NCI-H1417 treated with DMSO at 0.1 percent for 48 hours (cell line): ENCODE measurements at places on chromosomes 3 and 15.

- DNase-seq, result no peak
Measured at GRCh38 chr3:119221779-119222320, 18.8 kb downstream of the B4GALT4 start.

GRCh38 chr15:59691194-59691805, 2.2 kb upstream of the BNIP2 start:
- no peak for DNase-seq

DNA sequence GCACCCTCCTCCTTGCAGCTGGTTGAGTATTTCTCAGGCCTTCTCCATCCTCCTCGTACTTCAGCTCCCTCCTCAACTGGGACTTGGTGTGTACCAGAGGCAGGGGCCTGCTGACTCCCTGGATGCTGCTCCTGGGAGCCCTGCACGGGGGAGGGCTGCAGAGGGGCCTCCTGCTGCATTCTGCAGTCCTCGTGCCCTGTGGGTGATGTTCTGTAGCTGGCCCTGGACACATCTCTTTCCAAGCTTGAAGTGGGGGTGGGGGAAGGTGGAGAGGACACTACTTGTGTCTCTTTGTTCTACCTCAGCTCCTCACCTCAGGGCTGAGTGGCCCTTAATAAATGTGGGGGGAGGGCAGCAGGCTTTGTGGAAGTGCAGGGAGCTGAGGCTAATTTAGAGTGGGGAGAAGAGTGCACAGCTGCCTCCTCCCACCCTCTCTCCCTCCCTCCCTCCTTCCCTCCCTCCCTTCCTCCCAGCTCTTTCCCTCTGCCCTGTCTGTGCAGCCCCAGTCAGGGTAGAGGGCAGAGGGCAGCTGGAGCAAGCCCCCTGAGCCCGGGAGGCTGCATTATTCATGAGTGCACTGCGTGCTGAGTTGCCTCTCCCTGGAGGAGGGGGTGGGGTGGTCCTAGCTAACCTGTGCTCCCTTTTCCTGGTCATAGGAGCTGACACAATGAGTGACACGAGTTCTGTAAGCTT, 3.7 kb upstream of the GRM2 start:
- peak; percentile 59 for DNase-seq

DNA sequence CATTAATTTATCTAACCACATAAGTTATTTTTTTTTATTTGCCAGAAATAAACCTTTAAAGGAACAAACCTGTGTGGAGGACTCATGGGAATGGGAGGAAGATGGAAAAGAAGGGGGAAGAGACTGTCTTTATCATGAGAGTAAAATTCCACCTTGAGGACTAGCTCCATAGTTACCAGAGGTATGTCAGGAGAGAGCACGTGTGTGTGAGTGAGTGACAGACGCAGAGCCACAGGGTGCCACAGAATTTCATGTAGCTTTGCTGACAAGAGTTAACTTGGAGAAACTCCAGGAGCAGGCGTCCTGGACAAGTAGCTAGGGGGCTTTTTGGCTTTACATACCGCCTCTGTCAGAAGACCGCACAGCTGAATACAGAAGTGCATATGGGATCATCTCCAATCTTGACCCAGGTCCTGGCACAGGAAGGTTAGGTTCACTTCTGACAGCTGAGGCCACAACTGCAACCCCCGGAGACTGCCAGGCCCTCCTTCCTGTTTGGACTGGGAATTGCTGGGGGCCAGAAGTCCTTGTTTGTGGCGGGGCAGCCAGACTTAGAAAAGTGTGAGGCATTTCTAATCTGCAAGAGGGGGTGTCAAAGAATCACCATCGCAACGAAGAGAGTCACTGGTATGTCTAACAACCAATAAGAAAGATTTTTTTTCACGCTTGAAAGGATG, 197.8 kb upstream of the TPM1 start:
- no peak for DNase-seq

DNA sequence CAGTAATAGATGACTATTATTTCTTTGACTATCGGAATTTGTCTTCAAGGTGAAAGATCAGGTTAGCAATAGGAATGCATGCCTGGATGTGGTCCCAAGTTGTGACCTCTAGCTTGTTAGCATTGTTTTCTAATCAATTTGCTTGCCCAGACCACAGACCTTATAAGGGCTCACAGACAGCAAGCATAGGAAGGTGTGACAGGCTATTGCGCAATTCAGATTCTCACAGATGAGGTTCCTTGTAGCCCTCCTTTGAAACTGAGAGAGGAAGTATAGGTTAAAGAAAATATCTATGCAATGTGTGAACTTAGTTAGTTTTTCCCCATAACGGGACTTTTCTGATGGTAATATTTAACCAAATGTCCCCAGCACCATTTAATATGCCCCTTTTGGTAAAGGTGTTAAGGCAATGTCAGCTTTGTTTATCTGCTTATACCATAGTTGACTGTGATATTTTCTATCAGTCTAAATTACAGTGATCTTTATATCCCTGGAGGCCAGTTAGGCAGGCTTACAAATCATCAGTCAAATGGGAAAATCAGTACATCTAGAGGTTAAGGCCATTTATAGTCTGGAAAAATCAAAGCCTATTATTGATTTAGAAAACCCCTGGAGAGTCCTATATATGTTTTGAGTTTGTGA, 168.1 kb upstream of the MBNL1 start:
- DNase-seq, result no peak

DNA sequence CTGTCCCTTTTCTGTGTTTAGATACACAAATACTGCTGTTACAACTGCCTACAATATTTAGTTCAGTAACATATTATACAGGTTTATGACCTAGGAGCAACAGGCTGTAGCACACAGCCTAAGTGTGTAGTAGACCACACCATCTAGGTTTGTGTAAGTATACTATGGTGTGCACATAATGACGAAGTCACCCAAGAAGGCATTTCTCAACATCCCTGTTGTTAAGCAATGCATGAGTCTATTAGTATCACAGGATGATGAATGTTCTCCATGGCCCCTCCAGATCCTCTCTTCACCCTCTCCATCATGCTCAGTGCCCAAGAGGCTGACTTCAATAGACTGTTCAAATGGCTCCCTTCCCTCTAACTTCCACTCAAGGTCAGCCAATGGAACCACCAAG, 14.6 kb upstream of the SEC62 start:
- DNase-seq, result no peak

GRCh38 chr3:39176025-39176714, 16.2 kb downstream of the XIRP1 start:
- DNase-seq, result no peak

DNA sequence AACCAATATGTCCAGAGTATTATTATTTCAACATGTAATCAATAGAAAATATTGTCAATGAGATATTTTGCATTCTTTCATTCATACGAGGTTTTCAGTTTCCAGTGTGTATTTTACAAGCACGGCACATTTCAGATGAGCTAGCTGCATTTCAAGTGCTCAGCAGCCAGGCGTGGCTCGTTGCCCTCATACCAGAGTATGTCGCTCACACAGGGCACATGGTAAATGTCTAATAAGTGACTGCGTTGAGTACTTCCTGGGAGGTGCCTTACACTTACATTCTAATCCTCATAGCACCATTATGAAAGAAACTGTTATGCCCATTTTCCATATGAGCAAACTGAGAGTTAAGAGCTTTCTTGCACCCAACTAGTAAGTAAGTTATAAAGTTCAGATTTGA, 47.4 kb downstream of the TMEM266 start:
- DNase-seq, result no peak

DNA sequence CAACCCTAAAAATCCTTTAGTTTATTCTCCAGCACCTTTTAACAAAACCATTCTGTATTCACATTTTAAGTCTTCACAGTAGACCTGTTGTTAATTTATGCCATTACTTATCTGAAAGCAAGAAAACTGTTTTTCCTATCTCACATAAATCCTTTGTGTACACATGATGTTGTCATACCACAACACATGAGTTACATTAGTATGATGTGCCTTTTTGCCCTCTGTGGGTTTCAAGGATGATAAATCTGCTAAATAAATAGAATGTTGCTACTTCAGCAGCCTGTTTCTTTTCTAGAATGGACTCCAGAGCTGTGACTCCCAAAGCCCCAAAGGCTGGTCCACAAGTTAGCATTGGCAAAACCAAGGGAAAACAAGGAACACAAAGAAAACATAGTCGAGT, 151.6 kb downstream of the SERPINI1 start:
- DNase-seq, result no peak

DNA sequence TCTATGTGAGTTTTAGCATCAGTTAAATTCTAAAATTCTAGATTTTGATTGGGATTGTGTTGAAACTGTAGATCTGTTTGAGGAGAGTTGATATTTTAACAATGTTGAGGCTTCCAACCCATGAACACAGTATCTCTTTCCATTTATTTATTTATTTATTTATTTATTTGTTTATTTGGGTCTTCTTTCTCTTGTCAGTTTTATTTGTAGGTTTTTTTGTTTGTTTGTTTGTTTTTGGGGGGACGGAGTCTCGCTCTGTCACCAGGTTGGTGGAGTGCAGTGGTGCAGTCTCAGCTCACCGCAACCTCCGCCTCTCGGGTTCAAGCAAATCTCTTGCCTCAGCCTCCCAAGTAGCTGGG, 25.3 kb downstream of the MRAS start:
- no peak for DNase-seq

GRCh38 chr3:185089343-185089742, 63.5 kb downstream of the C3orf70 start:
- DNase-seq, result no peak

- DNase-seq, result no peak
Measured at GRCh38 chr15:65077981-65078352, 1.4 kb downstream of the KBTBD13 start.

DNA sequence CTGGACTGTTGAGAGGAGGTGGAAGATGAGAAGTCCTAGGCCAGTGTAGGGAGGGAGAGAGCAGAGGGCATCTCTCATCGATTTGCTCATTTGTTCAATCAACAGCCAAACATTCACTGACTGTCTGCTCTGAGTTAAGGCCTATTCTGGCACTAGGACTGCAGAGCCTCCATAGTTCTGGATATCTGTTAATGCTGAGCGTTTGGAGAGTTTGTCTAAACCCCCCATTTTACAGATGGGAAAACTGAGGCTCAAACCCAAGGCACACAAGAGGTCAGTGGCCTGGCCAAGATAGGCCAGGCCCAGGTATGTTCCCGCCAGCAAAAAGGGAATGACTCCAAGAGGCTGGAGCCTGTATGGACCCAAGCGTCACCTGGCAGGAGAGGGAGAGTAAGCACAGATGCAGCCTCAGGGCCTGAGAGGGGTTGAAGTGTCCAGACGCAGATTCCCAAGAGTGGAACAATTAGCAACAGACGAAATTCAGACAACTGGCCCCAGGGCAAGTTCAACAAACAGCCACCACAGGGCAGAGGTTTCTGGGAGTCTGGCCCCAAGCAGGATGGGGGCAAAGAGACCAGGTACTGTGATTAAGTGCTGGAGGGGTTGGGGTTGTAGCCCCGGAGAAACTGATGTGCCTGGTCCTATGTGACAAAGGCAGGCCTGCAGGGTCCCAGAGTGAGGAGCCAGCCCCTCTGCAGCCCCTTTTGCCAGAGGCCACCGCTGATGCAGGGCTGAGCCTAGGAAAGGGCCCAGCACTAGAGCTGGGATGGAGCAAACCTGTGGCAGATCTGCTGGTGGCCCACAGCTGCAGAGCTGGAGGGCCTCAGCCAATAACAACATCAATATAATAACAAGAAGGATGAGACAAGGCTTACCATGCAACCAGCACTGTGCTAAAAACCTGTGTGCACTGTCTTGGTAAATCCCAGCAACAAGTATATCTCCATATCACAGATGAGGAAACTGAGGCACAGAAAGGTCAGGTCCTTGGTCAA, 245.1 kb upstream of the TLE3 start:
- DNase-seq, result no peak

DNA sequence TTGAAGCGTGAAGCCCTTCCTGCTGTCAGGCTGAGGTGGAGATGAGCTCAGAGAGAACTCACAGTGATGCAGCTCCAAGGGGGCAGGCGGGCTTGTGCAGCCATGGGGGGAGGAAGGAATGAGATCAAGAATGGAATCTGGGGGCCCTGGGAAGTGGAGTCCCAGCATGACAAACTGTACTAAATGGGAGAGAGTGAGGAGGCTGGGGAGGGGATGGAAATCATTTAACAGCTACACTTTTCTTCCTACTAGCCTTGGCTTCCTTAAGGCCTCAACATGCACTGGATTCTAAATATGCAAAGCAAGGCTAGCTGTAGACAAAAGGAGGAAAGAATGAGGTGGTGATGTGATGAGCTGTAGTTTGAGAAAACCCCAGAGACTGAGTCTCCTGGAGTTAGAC, 133.9 kb downstream of the EEFSEC start:
- DNase-seq, result no peak
